ENCODE measurements at places on chromosomes 5 and 9.

DNA sequence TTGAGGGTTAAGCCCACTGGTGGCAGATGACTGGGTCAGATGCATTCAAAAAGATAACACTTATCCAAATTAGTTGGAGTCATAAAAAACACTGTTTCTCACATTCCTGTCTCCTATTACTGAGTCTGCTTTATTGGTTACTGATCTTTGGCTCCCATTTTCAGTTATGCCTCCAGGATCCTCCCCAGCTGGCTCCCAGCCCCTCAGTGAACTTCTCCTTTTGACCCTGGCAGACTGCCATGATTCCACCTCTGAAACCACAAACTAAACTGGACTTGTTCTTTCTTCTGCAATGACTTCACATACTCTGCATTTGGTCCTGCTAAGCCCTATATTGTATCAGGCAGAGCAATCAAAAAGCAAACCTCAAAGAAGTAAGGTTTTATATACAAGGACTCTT is 860.8 kb upstream of the DMAC1 start:
- DNase-seq, result no peak

GRCh38 chr5:80941496-80941895 is 18.7 kb upstream of the RASGRF2 start:
- no peak for DNase-seq

DNA sequence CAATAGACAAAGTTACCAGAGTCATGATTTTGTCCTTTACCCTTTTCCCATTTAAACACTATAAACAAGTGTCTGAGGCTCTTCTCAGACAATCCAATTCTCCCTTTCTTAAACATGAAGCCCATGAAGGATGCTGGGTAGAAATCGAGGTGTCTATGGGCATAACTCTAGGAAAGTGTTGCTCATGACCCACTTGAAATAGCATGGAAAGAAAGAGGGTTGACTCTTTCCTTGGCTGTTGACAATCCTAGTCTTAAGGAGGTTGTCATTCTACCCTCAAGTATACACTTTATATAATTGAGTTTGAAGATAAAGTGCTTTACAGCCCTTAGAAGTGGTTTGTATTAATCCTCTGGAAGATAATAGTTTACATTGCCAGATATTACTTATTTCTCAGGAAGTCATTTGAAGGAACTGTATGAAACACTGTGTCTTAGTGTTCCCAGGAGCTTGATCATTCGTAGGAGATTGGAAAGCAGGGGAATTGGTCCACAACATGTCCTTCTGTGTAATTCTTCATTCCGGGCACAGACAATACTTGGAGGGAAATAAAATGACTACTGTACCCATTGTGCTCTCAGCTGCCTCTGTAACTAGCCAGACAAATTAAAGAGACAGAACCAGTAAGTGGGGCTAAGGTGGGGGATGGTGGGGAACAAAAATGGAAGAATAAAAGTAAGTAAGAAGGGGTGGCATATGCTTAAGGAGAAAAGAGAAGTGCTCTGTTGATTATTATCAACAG is 1078.3 kb upstream of the DMAC1 start:
- no peak for DNase-seq

GRCh38 chr5:127834554-127834953 is 131.4 kb downstream of the CCDC192 start:
- DNase-seq, result no peak
